ENCODE measurements at places on chromosomes 2 and 18. TPM values are rescaled to one million over a fixed set of nuclear protein-coding genes. Genes with fewer than 3 reads are reported as not detected.

DNA sequence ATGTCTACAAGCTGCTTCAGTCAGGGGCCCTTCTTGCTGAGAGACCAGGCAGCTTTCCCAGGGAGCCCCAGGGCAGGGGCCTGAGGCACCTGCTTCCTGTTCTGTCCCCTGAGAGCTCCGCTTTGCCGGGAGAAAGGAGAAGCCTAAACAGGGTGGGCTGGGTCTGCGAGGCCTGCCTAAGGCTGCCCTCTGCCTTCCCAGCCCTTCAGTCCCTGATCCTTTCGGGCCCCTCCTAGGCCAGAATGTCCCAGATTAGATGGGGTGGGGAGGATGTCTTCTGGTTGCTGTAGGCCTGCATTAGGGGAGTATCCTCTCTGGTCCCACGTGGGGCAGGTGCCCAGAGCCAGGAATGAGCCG is 72.4 kb downstream of the TGOLN2 start:
- H3K27me3 ChIP-seq, result peaks cover 60% of the 10 kb centered on the region
- DNase-seq, result no peak
- 0 out of 2 replicates have a peak overlapping the region, but pooled peaks have one; percentile 59 for H3K4me3 ChIP-seq
- no peaks in the 10 kb centered on the region for H3K36me3 ChIP-seq

GRCh38 chr18:59633961-59634485 is 63.2 kb downstream of the CCBE1 start:
- DNase-seq, result no peak
- H3K4me3 ChIP-seq, result no peak overlapping the region
- H3K27me3 ChIP-seq, result peaks cover 1% of the 10 kb centered on the region
- no peaks in the 10 kb centered on the region for H3K4me1 ChIP-seq
- H3K27ac ChIP-seq, result no peak overlapping the region

GRCh38 chr2:17644997-17645720 is 104.7 kb downstream of the VSNL1 start:
- no peaks in the 10 kb centered on the region for H3K27me3 ChIP-seq
- H3K4me1 ChIP-seq, result peaks cover 33% of the 10 kb centered on the region
- DNase-seq, result no peak

GRCh38 chr18:60976976-60977375 is 356.3 kb upstream of the CDH20 start:
- no peaks in the 10 kb centered on the region for H3K27me3 ChIP-seq
- H3K27ac ChIP-seq, result no peak overlapping the region
- no peaks in the 10 kb centered on the region for H3K36me3 ChIP-seq
- DNase-seq, result no peak

Gene RUFY4
- total RNA-seq, result not detected

DNA sequence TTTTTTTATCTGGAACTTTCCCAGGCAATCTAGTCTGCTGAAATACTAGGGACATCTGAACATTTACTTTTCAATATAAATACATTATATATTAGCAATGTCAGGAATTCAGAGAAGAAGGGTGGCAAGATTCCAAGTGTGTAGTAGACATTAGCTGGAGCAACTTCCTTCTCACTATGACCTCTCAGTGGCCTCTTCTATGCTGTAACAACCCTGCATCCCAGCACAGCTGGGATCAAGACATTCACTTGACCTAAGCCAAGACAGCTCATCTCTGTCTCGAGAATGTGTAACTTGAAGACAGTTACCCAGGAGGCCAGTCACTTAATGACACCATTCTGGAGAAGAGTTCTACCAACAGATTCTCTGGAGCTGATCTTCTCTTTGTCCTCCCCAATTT is 61.7 kb upstream of the RALBP1 start:
- no peak overlapping the region for H3K27ac ChIP-seq
- no peak overlapping the region for H3K4me3 ChIP-seq
- H3K36me3 ChIP-seq, result no peaks in the 10 kb centered on the region
- no peaks in the 10 kb centered on the region for H3K27me3 ChIP-seq
- H3K4me1 ChIP-seq, result no peaks in the 10 kb centered on the region

Measured in HepG2 (cell line).